ENCODE measurements at places on chromosomes 2 and 18. TPM values are rescaled to one million over a fixed set of nuclear protein-coding genes. Genes with fewer than 3 reads are reported as not detected.

Gene SKA1
- 12.1 TPM for polyA plus RNA-seq

Gene EVX2
- 0.14 TPM for polyA plus RNA-seq

Gene ATG9A
- polyA plus RNA-seq = 59.1 TPM

Gene RIT2
- 8.6 TPM for polyA plus RNA-seq

Gene CXCR1
- 0.49 TPM for polyA plus RNA-seq

Gene GPR75
- polyA plus RNA-seq = 2.2 TPM

Gene TMX3
- polyA plus RNA-seq = 6.0 TPM

Gene CSRNP3
- 1.1 TPM for polyA plus RNA-seq

Gene CABYR
- 4.8 TPM for polyA plus RNA-seq

Gene LINC00305
- polyA plus RNA-seq = not detected

Gene TBC1D8
- polyA plus RNA-seq = 15.7 TPM

Gene RALBP1
- polyA plus RNA-seq = 56.8 TPM

DNA sequence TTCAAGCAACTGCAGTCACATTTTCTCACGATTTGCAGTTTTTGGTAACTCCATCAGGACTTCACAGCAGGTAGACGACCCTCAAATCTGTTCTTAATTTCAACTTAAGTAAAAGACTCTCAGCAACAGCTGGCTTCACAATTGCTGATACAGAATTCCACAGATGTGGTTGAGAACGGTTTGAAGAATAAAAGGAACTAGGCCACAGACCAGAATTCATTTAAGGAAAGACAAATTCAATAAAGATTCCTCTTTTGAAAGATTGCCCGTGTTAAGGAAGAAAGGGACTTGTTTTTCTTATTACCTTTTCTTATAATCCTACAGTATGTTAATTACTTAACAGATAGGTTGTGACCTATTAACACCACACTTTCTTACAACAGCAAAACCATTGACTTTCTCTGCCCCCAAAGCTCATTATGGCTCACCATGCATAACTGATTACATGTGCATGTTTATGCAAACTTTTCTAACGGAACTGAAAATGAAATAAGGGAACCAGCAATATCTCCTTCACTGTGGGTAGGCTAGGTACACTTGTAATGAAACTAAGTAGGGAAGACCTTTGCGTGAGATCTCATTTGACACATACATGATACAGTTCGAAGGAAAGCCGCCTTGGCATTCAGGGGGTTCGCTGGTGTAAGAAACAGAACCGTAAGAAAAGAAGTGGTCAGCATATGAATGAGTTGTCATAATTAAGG, 4.7 kb upstream of the ZNF516 start:
- DNase-seq = no peak

DNA sequence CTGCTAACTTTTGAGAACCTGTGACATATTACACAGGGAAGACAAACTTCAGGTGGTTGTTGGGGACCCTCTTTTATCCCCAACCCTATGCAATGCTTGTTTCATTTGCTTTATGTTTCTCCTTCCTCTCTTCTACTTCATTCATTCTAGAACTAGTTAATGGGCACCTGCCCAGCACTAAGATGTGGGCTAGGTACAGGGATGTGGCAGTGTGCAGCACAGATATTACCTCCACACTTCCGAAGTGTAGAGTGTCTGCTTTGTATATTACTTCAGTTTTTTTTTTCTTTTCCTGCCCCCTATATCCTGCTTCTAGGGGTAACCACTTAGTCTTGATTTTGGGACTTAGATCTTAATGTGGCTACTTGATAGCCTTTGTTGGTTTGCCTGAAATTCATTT, 35.1 kb downstream of the CD28 start:
- no peak for DNase-seq

GRCh38 chr2:157903151-157903550, 27.0 kb upstream of the ACVR1 start:
- DNase-seq = no peak

- DNase-seq = no peak
Observed at GRCh38 chr2:230904856-230905447, 20.1 kb downstream of the GPR55 start.

- DNase-seq = no peak
Observed at GRCh38 chr18:76660571-76661192, 161.7 kb upstream of the ZNF236 start.

- DNase-seq = no peak
Observed at GRCh38 chr18:74563999-74564398, 29.7 kb downstream of the CNDP1 start.

- no peak for DNase-seq
Observed at GRCh38 chr18:48896875-48897511, 53.8 kb downstream of the SMAD7 start.

DNA sequence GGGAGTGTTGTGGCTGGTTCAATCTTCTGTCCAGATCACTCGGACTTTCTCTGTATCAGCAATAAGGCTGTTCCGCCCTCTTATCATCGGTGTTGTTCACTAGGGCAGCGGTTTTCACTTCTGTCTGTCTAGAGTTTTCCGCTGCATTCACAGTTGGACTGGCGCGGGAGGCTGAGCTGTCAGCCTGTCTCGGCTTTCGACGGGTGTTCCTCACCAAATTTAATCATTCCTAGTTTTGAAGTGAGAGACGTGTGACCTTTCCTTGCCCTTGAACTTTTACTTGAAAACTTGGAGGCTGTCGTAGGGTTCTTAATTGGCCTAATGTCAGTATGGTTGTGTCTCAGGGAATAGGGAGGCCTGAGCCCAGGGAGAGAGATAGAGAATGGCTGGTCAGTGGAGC, 108.3 kb downstream of the NFATC1 start:
- no peak for DNase-seq

DNA sequence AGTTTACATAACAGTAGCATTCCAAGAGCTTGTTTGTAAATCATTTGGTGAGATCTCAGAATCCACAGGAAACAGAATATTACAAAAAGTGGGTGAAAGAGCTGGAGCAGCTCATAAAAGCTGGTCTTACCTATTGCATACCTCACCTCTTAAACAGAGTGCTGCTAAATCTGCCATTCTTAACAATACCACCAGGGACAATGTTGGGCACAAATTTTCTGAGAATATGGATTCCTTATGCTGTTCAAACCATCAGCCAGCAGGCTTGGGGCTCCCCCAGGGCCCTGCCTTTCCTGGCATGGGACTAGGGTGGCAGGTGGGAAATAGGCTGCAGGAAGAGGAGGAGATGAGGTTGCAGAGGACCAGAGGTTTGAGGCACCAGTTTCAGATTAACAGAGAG, 55.6 kb downstream of the TGFA start:
- DNase-seq = no peak

DNA sequence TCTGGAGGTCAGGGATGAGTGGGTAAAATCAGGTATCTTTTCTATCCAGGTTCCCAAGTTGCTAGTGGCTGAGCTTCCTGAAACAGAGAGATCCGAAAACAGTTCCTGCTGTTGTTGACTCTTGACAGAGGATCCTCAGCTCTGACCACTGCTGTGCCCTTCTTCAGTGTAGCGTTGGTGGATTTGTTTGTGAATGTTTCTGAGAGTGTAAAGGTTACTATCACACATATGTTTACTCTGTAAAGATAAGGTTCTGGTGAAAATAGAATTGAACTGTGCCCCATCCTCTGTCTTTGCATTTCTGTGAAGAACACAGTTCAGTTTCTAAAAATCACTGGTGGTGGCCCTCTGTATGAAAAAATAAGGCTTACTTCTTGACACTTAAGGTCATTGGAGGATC, 119.8 kb downstream of the LDLRAD4 start:
- no peak for DNase-seq

DNA sequence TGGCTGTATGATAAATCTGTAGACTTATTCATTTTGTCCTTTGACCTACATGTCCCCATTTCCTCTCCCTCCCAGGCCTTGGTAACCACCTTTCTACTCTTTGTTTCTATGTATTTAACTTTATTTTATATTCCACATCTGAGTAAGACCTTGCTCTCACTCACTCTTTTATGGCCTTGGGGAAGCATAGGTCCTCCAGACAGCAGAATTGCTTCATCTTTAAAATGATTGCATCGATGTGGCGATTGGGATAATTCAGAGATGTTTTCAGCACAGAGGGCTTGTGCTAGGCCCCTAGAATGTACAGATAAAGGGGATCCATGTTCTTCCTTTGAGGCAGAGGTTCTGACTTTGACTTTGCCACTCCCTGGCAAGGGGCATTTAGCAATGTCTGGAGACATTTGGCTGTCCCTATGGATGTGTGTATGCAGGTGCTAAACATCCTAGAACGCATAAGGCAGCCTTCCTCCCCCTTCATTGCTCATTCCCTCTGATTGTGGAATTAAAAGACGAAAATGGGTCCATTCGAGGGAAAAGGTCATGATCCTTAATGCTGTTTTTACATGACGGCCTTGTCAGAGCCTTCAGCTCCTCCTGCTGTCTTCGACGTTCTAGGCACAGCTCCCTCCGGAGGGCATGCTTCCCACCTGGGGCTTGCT, 1.2 kb upstream of the GPR39 start:
- no peak for DNase-seq

DNA sequence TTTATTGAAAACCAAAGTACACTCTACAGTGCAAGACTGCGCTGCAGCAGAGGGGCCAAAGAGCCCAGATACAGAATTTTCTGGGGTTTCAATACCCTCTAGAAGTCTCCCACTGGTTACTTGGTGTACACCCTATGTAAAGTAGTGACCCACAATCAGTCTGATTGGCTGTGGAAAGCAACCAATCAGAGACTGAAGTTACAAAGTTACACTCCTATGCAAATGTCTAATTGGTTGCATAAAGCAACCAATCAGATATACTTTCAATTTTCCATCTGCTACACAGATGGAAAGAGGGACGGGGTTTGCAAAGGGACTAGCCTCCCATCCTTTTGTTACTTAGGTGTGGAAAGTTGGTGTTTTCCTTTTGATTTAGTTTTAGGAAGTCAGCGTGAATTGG, 198.9 kb upstream of the SH3BP4 start:
- DNase-seq = no peak

- DNase-seq = no peak
Observed at GRCh38 chr2:218872645-218873358, 7.8 kb upstream of the WNT10A start.

GRCh38 chr2:2703762-2704427, 372.8 kb upstream of the MYT1L start:
- DNase-seq = peak; percentile 18

DNA sequence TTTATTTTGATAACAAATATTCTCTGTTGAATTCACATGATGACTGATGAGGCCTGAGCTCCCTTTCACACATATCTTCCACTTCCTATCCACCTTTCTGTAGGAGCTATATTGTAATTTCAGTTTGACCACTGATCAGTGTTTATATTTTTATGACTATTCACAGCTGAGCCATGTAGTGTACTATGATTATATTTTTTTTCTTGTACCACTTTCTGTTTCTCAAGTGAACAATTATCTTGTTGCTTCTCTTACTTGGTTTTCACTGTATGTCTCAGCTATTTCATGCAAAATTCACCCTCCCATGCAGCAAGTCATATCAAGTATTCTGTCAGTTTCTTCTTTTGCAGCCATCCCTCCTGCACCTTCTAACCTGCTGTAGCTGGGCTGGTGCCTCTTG, 78.4 kb downstream of the TMEM247 start:
- DNase-seq = no peak

DNA sequence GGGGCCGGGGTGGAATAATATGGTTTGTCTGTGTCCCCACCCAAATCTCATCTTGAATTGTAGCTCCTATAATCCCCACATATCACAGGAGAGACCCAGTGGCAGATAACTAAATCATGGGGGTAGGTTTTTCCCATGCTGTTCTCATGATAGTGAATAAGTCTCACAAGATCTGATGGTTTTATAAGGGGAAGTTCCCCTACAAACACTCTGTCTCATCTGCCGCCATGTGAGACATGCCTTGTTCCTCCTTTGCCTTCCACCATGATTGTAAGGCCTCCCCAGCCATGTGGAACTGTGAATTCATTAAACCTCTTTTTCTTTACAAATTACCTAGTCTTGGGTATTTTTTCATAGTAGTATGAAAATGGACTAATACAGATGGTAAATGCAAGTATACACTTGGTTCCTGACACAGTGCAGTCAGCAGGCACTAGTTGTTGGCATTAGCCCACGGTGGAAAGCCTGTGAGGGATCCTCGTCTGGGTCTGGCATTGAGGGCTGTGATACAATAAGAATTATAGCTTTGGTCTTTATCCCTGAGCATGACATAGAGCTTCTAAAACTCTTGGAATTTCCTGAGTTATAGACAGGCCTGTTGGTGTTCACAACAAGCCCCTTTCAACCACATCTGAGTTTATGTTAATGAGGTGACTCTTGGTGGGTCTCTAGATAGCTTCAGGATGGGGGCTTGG, 135.8 kb downstream of the CABLES1 start:
- DNase-seq = no peak

- no peak for DNase-seq
Observed at GRCh38 chr2:62738981-62739936, 33.7 kb downstream of the EHBP1 start.

- no peak for DNase-seq
Observed at GRCh38 chr2:84914334-84914733, 8.9 kb downstream of the TMSB10 start.

DNA sequence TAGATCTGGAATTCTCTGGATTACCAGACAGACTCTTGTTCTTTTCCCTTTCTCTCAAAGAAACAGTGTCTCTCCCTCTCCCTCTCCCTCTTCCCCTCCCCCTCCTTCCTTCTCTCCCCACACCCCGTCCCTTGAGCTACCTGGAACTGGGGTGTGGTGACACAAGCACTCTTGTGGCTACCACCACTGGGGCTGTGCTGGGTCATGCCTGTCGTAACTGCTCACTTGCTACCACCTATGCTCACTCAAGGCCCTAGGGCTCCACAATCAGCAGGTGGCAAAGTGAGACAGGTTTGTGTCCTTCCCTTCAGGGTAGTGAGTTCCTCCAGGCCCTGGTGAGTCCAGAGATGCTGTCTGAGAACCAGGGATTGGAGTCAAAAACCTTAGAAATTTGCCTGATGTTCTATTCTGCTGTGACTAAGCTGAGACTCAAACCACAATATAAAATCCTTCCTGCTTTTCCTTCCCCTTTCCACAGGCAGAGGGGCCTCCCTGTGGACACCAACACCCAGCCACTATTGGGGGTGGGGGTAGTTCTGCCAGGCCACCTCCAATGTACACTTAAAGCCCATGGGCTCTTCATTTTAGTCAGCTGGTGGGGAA, 70.8 kb downstream of the OXER1 start:
- DNase-seq = no peak

- no peak for DNase-seq
Observed at GRCh38 chr18:7561909-7562460, 5.1 kb upstream of the PTPRM start.

- DNase-seq = no peak
Observed at GRCh38 chr2:50582164-50582563, 449.8 kb downstream of the NRXN1 start.

DNA sequence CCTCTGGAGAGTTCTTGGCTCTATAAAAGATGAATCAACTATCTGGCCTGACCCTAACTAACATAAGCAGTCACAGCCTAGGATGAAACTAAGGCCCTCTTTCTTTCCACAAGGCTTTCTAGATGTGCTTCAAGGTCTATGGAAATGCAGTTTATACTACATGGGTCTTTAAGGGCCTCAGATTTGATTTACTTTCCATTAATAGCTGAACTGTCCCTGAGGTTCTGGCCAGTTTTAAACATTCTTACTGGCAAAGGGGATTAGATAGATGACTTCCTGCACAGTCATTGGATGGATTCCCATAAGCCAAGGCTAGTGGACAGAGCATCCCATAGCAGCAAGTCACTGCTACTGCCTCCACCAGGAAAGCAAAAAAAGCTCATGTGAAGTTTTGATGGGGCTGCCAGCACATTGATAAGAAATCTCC, 38.1 kb upstream of the LCLAT1 start:
- DNase-seq = no peak
